NCI-H226 (cell line): ENCODE measurements at places on chromosomes 3 and 15.

DNA sequence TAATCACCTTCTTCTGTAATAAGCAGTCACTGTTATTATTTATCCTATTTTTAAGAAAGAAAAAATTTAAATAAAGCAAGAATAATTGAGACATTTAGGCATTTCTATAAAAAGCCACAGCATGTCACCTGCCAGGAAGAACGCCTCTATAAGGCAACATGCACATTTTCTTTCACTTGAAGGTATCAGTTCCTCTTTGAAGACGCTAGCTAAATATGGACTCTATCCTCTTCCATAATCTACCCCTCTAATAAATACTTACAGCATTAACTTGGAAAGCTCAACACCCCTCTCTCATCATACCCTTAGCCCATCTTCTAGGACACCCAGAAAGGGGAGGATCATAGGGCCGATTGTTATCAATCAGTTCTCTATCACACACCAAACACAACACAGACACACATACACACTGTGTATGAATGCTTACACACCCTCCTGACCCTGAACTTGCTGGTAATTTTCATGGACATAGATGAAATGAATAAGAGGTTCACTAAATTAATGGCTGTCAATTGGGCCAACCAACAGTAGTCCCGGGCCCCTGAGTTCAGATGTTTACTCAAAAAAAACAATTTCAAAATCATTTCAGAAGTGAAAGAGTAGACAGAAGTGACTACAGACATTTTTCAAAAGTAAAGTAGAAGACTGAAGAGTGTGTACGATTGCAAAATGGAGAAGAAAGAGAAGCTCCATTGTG is 102.5 kb downstream of the ZMAT3 start:
- DNase-seq, result no peak

GRCh38 chr15:67762610-67763368 is 62.5 kb upstream of the SKOR1 start:
- DNase-seq, result no peak

DNA sequence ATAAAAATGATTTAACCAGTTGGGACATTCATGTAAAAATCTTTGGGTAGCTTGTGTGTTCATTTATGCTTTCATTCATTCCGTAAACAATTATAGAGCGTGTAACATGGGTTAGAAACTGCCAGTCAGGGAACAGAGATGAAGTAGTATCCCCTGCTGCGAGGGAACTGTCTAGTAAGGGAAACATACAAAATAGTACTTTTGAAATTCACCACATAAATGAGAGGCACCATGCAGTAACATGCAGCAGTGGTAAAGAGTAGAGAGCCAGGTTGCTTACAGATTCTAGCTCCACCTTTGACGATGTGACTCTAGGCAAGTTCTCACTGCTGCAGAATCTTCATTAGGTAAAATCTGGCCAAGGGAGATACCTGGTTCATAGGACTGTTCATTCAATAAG is 938 bp downstream of the DZIP3 start:
- no peak for DNase-seq

DNA sequence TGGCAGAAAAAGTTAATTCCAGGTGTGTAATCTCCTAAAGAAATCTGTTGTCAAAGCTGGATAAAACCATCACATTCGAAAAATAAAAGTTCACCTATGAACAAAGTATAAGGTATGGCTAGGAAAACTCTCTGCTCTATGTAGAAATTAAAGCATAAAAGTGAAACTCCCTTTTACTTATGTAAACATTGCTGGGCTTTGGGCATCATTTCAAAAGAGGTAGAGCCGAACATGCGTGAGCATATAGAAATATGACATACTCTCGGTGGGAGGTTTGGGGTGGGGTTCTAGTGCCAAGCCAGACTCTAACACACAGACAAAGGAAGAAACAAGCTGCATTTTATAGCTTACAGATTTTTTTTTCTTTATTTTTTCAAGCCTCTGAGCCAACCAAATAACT is 306.8 kb upstream of the ATP11B start:
- no peak for DNase-seq

DNA sequence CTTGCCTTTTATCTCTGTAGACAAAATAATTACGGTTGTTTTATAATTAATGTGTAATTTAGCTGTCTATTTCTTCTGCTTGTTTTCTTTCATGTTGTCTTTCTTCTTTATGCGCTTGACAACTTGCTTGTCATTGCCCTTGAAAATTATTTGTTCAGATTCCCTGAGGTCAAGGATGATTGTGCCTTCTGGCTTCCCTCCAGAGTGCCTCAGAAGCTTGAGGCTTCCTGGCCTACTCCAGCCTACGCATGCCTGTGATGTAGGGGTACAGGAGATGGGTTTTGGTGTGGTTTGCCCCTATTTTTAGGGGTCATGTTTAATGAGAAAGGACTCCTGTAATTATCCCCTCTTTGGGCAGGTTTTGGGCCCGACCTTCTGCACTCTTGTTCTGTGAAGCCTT is 231.5 kb downstream of the SV2B start:
- DNase-seq, result no peak

DNA sequence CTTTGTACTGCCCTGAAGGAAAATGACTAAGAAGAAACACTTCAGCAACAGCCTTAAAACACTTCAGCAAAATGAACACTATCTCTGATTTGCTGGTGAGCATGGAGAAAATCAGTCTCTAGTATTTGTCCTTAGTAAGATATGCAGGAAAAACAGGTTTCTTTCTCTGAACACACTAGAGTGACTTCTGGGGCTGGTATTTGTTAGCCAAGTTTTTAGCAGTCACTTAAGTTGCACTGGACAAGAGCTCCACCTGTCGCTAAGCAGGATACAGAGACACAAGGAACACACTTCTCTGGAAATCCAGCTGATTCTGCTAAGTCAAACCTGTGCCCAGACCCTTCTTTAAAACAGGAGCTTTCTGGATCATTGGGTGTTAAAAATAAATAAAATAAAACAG is 65.3 kb downstream of the CHAC1 start:
- DNase-seq, result no peak

GRCh38 chr3:46221391-46221790 is 13.3 kb upstream of the CCR1 start:
- no peak for DNase-seq

DNA sequence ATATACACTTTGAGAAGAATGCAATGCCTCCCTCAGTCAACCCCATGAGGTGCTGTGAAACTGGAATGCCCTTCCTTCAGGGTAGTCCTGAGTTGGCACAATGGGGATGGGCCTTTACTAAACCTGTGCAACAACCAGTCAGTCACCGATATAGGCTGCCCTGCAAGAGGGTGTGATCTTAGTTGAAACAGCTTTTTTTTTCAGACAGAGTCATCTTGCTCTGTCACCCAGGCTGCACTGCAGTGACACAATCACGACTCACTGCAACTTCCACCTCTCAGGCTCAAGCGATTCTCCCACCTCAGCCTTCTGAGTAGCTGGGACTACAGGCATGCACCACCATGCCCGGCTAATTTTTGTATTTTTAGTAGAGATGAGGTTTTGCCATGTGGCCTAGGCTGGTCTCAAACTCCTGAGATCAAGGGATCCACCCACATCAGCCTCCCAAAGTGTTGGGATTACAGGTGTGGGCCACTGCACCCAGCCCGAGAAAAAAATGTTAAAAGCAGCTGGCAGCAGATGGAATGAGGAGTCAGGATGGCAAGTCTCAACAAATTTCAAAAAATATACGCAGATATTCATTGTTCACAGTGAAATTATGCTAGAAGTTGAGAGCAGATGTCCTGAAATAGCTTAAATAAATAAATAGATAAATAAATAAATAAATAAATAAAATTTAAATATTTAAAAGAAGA is 31.8 kb downstream of the MYO5A start:
- peak; percentile 64 for DNase-seq

DNA sequence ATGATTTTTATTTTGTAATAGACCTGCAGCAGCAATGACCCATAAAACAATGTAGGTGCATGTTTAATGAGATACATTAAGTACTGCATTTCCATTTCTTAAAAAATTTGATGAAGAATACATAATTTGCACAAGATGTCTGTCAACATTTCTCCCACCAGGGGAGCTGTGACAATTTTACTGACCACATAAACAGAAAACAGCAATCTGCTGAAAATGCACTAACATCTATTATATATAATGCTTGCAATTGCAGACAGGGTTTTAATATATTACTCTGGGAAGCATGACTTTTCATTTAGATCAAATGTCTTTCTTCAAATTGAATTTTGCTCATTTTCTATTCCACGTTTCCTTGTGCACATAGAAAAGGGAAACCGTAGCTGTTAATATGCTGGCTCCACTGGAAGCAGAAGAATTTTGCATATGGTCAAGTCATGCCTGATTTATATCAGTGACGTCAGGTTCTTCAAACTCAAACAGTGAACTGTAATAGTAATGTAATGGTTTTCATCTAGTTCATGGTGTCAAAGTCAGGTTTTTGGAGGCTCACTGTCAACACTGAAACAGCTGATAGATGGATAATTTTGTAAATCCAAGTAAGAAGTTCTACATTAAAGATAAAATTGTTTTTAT is 79.8 kb upstream of the IGF1R start:
- DNase-seq, result no peak
